T-helper 22 cell (primary cell): ENCODE measurements at places on chromosomes 3 and 15.

DNA sequence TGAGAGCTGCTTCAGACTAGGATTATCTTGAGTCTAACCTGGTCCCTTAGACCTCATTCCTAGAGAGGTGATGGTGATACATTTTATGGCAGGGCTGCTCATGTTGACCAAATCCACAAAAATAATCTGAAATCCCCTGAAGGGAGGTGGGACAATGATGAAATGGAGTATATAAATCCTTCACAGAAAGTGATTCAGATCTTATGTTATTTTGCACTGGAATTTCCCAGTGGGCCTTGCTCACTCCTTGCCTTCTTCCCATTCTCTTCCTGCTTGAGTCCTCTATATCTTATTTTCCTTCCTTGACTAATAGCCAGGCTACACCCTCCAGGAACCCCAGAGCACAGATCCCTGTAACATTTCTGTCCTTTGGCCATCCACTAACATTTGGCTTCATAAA is 10.4 kb upstream of the TMEM202 start:
- DNase-seq = no peak

- DNase-seq = no peak
These were observed at the start of gene GMNC for GRCh38 chr3:190862209-190863118. Gene GMNC (minus strand): TSS chr3:190862694. CDS start chr3:190862615, 79 bp downstream.

DNA sequence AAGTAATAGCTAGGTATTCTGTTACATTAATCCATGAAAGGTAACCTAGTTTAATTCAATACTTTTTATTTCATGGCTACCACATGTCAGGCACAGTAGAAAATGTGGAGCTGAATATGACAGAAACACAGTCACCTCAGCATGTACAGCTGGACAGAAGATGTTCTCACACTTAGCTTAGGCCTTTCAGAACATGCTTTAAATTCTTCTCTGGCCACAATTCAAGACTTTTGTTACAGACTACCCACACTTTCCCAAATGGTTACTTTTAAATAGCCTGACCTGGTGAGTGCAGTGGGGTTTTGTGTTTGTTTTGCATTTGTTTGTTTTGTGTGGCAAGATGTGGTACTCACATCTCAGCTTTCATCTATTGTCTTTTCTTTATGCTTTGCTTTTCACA is 1079.5 kb downstream of the IGSF11 start:
- no peak for DNase-seq

GRCh38 chr15:23564821-23565394 is 566 bp upstream of the MKRN3 start:
- DNase-seq = no peak

DNA sequence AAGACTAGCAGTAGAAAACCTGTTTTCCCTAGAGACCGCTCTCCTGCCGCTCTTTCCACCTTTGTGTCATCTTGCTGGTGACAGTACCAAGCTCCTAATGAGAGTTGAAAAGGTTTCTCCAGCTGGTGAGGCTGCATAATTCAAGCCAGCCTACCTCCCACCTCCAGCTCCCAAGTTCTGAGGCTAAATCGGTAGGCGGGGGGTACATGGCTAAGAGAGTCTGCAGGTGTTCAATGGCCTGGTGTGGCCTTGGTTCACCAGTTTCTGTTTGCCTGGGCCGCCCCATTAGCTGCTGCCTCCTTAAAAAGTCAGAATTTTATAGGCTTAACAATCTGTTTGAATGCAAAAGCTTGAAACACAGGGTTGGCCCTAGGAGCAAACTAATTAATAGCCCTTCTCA is 262.8 kb downstream of the SLCO3A1 start:
- DNase-seq = no peak

GRCh38 chr15:52258461-52258860 is 37.1 kb downstream of the MYO5C start:
- DNase-seq = no peak

DNA sequence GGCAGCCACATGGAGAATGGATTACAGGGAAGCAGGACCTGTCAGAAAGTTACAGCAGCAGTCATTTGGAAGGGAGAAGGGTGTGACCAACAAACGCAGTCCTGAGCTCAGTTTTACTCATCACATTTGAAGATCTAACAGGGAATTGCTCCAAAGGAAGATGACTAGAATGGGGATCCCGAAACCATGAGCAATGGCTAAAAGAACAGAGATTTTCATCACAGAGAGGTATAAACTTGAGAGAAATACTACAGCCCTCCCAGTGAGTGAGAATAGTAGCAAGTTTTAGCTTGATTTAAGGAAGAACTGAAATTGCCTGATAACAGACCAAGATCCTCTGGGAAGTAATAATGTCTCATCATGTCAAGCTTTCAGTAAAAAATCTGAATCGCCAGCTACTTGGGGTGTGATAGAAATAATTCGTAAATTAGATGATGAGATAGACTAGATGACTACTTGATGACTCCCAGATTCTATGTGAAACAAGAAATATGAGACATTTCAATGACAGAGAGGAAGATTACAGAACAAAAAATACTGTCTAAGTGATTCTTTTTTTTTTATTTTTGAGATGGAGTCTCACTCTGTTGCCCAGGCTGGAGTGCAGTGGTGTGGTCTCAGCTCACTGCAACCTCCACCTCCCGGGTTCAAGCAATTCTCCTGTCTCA is 16.9 kb downstream of the CD47 start:
- DNase-seq = no peak

DNA sequence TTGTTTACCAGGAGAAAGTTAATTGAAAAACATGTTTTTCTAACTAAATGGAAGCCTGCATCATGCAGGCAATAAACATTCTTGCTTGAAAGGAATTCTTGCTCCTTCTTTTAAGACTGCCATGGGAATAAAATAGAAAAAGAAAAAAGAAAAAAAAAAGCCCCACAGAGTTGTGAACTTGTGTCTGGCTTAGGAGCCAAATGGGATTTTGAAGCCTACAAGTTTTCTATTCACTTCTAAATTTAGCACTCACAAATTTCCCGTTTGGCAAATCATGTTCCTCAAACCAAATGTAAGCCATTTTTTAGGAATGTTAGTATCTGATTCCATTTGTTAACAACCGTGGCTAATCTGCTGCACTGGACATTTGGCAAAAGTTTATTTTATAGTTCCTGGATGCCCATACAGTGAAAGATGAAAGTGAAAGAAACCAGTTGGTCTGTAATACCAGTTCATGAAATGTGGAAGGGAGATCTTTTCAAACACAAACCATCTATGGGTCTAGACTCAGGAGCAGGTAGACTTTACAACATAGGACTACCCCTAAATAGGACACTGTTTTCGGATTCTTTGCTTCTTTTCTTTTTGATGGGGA is 133.8 kb upstream of the GMNC start:
- no peak for DNase-seq

GRCh38 chr15:86295511-86295910 is 215.8 kb downstream of the AGBL1 start:
- DNase-seq = no peak

GRCh38 chr15:28930476-28931291 is 44.9 kb downstream of the APBA2 start:
- DNase-seq = no peak

DNA sequence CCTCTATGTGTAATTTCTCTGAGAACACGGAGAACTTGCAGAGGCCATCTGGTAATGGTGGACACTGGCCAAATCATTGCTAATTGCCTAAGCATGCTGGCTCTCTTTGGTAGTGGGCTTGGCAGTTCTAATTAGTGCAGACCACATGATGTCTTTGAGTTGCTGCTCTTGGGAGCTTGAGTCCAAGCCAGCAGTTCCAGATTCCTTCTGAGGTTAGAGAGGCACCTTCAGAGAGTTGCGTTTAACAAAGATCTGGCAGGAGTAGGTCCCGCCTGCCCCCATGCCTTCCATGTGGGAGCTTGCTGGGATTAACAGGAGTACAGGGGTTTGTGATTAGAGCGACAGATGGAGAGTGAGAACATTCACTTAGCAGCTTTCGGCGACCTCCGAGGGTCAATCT is 449.0 kb upstream of the LMCD1 start:
- DNase-seq = no peak

DNA sequence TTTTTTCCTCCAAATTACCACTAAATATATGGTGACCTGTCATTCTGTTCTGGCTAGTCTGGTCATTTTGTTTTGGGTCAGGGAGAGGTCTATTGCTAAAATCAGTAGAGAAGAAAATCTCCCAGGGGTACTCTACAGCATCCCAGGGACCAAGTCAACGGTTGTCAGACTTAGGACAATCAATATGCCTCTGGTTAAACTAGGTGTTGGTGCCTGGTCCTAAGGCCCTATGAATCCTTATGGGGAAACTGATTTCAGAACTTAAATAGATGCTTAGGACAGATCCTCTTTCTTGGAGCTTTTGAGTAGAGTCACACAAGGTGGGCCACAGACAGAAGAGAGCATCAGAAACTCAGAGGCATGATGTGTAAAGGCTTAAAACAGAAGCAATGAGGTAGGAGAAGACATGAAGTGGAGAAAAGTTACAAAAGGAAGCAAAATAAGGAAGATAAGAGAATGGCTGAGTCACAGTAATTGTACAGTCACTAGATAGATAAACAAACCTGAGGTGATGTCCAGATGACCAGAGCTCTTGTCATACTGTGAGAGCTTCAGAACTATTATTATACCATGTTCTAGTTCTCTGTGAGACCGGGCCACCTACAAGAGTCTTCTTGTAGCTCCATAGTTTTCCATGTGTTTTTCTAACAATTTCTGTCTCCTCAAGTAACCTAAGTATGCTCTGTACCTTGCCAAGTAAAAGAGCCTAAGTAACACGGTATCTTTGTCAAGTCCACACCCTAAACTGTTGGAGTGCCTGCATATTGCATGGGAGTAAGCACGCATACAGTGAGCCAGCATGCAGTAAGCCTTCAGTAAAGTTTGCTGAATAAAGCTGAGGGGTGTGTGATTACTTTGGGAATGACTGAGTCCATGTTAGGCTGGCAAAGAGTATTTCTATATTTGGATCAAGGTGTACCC is 44.6 kb upstream of the LEKR1 start:
- DNase-seq = no peak

DNA sequence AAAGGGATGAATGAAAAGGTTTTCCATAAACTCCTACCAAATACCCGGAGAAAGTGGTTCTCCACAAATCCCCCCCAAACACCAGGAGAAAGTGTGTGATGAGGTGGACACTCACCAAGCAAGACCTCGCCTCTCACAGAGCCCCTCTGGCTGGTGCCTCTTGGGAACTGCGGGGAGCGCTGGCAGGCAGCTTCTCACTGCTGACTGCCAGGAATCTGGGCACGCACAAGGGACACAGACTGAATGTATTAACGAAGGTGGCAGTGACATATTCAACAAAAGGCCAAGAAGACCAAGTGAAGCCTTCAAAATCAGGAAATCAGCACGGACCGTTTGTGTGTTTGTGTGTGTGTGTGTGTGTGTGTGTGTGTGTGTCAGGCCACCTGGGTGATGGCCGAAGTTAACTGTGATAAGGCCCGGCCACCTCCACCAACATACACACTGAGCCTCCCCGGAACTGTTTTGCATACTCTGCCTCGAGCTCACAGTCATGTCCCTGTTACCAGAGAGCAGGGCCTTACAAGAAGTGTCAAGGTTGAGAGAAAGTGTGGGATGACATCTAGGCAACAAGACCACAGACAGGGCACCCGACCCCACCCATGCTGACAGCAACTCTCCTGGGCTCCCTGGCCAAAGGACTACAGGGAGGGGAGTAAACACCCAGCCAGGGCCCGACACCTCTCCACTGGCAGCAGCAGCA is 18.0 kb downstream of the ATP10A start:
- DNase-seq = no peak

GRCh38 chr15:50229336-50229735 is 36.2 kb downstream of the HDC start:
- DNase-seq = no peak

- no peak for DNase-seq
These were observed 774.3 kb downstream of the TUSC7 start for GRCh38 chr3:117483839-117484238.

DNA sequence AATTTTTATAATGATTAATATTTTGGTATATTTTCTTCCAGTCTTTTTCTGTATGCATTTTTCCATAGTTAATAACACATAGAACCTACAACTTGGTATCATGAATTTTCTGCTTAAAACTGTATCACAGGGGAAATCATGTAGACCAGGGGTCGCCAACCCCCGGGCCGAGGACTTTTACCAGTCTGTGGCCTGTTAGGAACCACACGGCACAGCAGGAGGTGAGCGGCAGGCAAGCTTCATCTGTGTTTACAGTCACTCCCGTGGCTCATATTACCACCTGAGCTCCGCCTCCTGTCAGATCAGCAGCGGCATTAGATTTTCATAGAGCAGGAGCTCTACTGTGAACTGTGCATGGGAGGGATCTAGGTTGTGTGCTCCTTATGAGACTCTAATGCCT is 54.7 kb downstream of the RPL22L1 start:
- no peak for DNase-seq

GRCh38 chr15:79222808-79223207 is 59.7 kb upstream of the ANKRD34C start:
- no peak for DNase-seq

DNA sequence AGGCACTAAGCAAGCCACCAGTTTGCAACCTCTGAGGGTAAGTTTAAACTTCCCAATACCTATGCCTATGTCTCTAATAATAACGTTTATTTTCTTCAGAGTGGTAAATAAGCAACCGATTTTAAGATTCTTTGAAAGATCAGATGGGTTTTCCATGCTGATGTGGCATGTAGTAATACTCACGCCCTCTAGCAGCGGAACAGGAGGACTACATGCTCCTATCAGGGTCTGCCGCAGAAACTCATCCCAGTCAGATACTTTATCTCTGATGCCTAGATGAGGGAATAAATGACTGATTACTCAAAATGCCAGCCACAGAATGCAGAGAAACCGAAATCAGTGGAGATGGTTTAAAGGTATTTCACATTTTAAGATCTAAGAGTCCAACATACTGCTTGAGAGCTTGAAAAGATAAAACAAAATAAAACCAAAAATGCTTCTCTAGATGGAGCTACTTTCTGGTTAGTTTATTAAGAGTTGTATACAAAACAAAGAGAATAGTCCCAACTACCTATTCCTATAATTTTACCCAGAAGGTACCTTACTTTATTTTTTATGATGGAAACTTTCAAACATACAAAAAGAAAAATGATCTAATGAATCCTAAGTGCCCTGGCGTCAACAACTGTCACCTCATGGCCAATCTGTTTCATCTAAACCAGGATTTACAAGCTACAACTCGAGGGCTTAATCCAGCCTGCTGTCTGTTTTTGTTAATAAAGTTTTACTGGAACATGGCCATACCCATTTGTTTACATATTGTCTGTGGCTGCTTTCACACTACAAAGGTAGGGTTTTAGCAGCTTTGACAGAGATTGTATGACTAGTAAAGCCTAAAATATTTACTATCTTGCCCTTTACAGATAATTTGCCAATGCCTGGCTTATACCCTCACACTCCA is 37.5 kb upstream of the STIMATE start:
- DNase-seq = peak; percentile 16

GRCh38 chr3:171965067-171965712 is 74.2 kb upstream of the FNDC3B start:
- no peak for DNase-seq

- DNase-seq = no peak
These were observed 10.0 kb downstream of the EIF2B5 start for GRCh38 chr3:184145111-184145524.

DNA sequence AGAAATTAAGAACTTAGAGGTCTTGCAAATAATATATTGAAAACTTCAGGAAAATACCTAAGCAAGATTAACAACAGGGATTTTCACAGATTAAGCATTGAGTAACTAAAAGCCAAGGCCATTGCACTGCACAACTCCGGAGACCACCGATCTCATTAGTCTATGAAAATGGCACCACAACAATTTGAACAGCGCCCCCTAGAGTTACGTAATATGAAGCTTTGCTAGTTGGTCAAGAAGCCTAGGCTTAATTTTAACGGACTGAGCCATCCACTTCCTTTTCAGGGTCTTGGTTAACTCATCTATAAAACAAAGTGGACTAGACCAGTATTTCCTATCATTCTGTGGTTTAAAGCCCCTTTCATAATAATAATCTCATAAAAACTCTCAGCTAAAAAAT is 24.8 kb downstream of the TMEM212 start:
- no peak for DNase-seq

- no peak for DNase-seq
These were observed 19.8 kb downstream of the PCSK6 start for GRCh38 chr15:101469520-101470288.
